ENCODE measurements at places on chromosomes 2 and 18.
A peak's percentile ranks its signal among the peaks of the same experiment; 100 is the strongest.

DNA sequence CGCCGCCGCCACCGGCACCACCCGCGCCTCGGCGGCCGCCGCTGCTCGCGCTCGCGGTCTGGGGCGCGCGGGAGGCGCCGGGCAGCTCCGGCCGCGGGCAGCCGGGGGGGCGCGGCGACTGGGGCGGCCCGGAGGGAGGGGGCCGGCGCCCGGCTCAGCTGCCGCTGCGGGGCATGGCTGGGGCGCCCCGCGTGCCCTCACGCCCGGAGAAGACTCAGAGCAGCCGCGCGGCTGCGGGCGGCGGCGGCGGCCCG is 295 bp downstream of the GAREM1 start:
- no peak for DNase-seq

GRCh38 chr18:41858761-41859555 is 96.1 kb upstream of the PIK3C3 start:
- DNase-seq, result no peak

GRCh38 chr18:50678651-50679050 is 118.8 kb downstream of the MAPK4 start:
- no peak for DNase-seq

- DNase-seq, result no peak
These were observed 110.9 kb upstream of the RND3 start for GRCh38 chr2:150598383-150598782.

- no peak for DNase-seq
These were observed 78.4 kb downstream of the ARHGEF4 start for GRCh38 chr2:130915149-130915548.

GRCh38 chr18:10023853-10024570 is 110.2 kb downstream of the VAPA start:
- DNase-seq, result no peak

- no peak for DNase-seq
These were observed 17.8 kb downstream of the CEP68 start for GRCh38 chr2:65073879-65074565.

GRCh38 chr2:231684314-231685223 is 23.8 kb upstream of the PTMA start:
- DNase-seq, result no peak

GRCh38 chr2:231810905-231811304 is 24.7 kb downstream of the COPS7B start:
- DNase-seq, result no peak

GRCh38 chr18:50706199-50706598 is 113.6 kb downstream of the MRO start:
- no peak for DNase-seq

- DNase-seq, result no peak
These were observed 556.1 kb downstream of the CMPK2 start for GRCh38 chr2:6309415-6310255.

- no peak for DNase-seq
These were observed 797.8 kb downstream of the CCDC85A start for GRCh38 chr2:56981554-56981953.

DNA sequence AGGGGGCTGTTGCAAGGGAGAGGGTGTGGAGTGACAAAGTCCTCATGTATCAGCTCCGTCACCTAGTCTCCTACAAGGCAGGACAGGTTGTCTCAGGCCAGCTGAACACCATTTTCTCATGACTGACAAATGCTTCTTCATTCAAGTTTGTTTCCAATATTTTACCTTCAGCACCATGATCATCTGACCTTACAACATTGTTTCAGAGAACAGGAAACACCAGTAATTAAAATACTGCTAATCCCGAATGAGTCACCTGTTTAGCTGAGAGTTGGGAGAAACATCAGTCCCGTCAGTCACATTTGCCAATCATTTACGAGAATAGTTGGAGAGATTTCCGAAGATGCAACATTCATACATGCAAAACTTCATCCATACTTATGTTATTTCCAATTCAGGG is 25.7 kb upstream of the SP5 start:
- DNase-seq, result no peak

DNA sequence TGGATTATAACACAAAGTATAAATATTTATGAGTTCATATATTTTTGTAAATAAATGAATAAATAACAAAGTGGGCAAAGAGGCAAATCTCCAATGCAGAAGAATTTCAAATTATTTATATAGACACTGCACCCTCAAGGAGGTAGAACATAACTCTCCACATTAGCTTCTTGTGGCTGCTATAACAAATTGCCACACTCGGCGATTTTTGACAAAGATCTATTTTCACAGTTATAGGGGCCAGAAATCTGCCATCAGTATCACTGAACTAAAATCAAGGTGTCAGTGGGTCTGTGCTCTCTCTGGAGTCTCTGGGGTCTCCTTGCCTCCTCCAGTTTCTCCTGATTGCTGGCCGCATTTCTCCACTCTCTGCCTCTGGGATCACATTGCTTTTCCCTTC is 92.0 kb upstream of the FAM136A start:
- DNase-seq, result no peak

DNA sequence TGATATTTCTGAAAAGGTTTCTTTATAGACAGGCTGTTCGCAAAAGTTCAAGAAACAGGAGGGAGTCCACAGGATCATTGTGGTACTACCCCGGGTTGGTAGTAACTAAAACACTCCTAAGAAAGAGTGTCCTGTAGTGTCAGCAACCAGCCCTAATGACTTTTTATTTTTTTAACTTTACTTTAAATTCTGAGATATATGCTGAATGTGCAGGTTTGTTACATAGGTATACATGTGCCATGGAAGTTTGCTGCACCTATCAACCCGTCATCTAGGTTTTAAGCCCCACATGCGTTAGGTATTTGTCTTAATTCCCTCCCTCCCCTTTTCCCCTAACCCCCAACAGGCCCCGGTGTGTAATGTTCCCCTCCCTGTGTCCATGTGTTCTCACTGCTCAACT is 1396.9 kb upstream of the ZEB2 start:
- DNase-seq, result no peak

- DNase-seq, result peak; percentile 42
These were observed 132.6 kb downstream of the MAP2 start for GRCh38 chr2:209556354-209556961.

GRCh38 chr2:96524482-96525210 is 11.9 kb upstream of the ARID5A start:
- no peak for DNase-seq

GRCh38 chr2:102276549-102277201 is 34.7 kb upstream of the IL1RL1 start:
- DNase-seq, result no peak

- DNase-seq, result no peak
These were observed 264.7 kb downstream of the PTH2R start for GRCh38 chr2:208671284-208671683.

DNA sequence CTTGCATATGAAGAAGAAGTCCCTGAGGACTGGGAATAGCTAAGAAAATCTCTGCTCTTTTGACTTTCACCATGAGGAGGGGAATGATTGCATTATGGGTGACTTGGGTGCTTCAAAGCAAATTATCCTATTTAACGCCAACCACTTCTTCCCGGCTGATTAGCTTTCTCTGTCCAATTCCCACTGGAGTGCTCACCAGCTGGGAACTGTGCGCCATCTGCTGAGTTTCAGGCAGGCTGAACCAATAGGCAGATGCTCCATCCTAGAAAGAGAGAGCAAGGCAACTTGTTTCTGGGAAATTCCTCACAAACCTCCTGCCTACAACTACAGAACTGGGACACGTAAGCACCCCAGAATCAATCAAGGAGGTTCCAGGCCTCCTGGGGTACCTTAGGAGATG is 49.4 kb downstream of the POLE4 start:
- DNase-seq, result no peak

DNA sequence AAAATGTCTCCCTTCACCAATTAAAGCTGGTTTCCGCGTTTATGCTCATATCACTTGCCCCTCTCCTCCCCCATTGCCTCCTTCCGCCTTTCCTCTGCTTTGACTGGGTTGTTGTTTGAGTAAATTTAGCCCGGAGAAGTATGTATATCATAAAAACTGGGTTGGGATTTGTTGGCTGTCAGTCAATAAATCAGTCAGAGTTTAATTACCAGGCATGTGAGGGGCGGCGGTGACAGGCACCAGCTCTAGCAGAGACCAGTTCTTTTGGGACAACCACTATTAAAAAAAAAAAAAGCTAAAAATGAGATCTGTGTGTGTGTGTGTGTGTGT is 382.4 kb upstream of the SMIM21 start:
- DNase-seq, result no peak

DNA sequence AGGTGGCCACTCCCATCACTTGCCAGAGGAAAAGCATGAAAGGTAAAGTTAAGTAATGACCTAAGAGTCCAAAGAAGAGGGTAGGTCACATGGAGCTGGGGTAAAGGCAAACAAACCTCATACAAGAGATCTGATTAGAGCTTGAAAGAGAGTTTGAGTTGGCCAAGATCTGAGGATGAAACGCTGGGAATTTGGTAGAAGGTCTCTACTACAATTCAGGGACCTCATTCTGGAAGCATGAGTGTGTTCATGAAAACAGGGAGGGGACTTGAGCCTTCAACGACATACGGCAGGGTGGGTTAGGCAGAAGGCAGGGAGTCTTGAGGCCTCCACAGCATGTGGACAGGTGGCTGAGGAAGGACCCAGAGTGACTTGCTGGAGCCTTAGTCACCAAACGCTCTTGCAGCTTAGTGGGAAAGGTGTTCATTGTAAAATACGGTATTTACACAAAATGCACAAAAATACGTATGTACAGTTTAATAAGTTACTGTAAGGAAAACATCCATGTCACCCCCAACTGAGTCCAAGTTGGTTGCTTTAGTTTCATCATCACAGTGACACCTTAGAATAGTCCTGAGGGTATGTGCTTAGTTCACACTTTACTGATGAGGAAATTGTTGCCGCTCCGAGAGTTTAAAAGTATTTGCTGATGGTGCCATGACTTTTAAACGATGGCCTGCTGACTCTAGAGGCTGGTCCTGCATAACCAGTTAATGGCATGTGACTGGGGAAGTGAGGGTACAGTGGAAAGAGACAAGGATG is 5.0 kb upstream of the FARP2 start:
- DNase-seq, result no peak

GRCh38 chr2:46490521-46491141 is 11.3 kb downstream of the TMEM247 start:
- DNase-seq, result no peak
